ENCODE measurements at places on chromosomes 11 and 22.

DNA sequence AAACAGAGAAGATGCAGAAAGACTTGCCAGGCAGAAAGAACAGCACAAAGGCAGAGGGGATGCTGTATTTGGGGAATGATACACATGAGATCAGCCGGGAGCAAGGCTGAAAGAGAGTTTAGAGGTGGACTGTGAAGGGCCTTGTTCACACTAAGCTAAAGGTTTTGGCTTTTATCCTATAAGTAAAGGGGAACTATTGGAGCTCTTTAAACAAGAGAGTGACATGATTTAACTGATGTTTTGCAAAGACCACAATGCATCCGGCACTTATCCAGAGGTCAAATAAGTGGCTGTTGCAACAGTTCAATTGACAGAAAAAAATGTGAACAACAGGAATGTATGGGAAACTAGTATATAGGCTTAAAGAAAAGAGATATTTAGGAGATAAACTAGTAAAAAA lies 64.7 kb upstream of the RRAS2 start:
- DNase-seq: no peak

- DNase-seq: no peak
Observed at GRCh38 chr22:18970176-18970947, 34.3 kb upstream of the PRODH start.

- DNase-seq: peak; percentile 63
Observed at GRCh38 chr22:41447435-41448188, 1.0 kb upstream of the TOB2 start.

DNA sequence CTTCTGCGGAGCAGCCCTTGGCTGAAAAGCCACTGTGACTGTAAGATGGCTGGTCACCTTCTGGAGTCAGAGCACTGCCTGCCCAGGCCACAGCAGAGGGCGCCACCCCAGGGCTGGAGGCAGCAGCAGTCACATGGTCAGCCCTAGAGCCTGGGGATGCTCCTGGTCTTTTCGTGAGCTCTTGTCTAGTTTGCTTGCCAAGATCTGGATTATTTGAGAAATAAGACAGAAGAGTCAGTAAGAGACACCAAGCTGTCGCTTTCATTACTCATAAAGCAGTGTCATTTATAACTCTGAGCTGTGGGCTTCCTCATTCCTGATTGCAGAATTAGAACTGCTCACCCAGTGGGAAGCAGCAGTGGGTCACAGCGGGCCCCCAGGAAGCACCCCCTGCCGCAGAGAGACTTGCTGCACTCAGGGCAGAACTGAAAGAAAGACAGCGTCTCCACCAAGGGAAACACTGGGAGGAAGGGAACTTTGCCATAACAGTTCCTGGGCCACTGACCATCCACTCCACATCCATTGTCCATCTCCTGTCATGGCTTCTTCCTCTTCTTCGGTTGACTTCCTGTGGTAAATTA lies 56.7 kb downstream of the PPP6R2 start:
- peak; percentile 16 for DNase-seq

GRCh38 chr22:39266398-39267030 lies 21.7 kb upstream of the PDGFB start:
- no peak for DNase-seq

Data from stimulated activated CD4-positive, alpha-beta T cell treated with anti-CD3 and anti-CD28 coated beads, Interleukin-4, amount 100 ng/mL, for 1 hour (primary cell).